ENCODE measurements at places on chromosomes 7 and 10. TPM values are rescaled to one million over a fixed set of nuclear protein-coding genes. Genes with fewer than 3 reads are reported as not detected.

Gene RAPGEF5
- 22.4 TPM for total RNA-seq

DNA sequence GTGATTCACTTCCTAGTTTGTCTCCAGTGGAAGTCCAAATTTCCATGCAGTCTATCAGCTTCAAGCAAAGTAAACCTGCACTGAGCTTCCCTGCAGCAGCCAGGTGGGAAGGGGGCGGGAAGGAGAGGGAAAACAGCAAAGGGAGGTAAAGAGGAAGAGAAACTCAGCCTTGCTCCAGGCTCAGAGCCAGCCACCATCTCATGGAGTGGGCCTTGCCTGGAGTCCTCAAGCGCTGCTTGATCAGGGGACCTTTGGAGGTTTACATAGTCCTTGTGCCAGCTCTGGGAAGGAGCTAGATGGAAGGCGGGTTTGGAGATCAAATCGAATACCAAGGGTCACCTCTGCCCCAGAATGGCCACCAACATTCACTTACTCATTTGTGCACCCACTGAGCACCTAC, 7.4 kb downstream of the CRTAC1 start:
- DNase-seq, result no peak

Gene NRP1
- 138 TPM for total RNA-seq

- DNase-seq, result no peak
Measured at GRCh38 chr7:2873146-2873545, 29.0 kb upstream of the GNA12 start.

- no peak for DNase-seq
Measured at GRCh38 chr7:134255814-134256213, 60.9 kb downstream of the SLC35B4 start.

Gene TRPV5
- not detected for total RNA-seq

- no peak for DNase-seq
Measured at GRCh38 chr10:110457851-110458250, 39.9 kb upstream of the DUSP5 start.

DNA sequence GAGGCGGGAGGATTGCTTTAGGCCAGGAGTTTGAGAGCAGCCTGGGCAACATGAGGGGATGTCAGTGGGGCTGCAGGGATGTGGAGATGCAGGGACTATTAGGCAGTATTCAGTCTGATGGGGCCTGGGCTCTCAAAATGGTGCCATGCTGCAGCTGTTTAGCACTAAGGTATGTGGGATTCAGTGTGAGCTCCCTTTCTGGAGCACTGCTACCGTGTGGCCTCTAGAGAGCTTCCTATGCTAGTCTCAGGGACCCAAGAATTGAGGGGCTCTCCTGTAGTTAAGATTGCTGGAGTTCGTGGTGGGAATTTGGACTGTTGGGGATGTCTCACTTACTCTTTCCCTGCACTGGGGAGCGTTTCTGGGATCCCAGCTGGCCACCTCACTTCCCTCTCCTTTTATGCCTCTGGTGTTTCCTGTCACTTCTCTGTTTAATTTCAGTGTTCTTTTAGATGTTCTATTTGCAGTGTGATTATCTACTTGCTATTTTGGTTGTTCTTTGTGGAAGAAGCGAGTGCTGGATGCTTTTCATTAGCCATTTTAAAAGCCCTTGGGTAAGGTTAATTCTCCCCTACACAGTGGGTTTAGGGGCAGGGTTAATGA, 23.4 kb downstream of the LSMEM1 start:
- no peak for DNase-seq

Gene C10orf67
- total RNA-seq, result 0.35 TPM

- DNase-seq, result no peak
Measured at GRCh38 chr7:157617401-157617800, 280.6 kb downstream of the DNAJB6 start.

GRCh38 chr10:93026072-93026471, 34.5 kb upstream of the CYP26C1 start:
- no peak for DNase-seq

Gene RNF133
- 0.43 TPM for total RNA-seq

GRCh38 chr10:26697163-26697921, at the start of gene PDSS1:
Gene PDSS1, plus strand, starts transcription at chr10:26697701. Its CDS starts 11 bp downstream, at chr10:26697712.
- DNase-seq, result peak; percentile 91

- DNase-seq, result no peak
Measured at GRCh38 chr10:11231285-11231684, 213.6 kb downstream of the CELF2 start.

- no peak for DNase-seq
Measured at GRCh38 chr7:104176332-104176731, 31.5 kb downstream of the ORC5 start.

- DNase-seq, result no peak
Measured at GRCh38 chr10:101485681-101486554, 102.1 kb downstream of the POLL start.

GRCh38 chr10:9868499-9868898, 1149.2 kb upstream of the CELF2 start:
- DNase-seq, result no peak

- no peak for DNase-seq
Measured at GRCh38 chr7:130384841-130385599, 4.7 kb downstream of the CPA1 start.

Gene CRHR2
- 0.57 TPM for total RNA-seq

DNA sequence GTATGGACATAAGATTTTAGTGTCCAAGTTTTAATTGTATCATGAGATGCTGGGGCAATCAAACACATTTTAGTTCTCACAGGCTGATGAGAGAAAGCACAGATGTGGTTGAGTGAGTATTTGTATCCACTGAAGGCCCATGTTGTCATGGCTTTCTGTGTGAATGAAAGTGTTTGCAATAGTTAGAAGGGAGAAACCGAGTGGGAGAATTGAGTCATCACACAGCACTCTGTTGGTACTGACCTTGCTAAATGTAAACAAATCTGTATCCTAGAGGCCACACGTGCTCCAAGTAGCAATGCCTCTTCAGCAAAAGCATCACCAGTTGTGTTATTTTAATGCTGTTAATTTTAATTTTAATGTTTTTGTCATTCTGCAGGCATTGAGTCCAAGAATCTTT, 121.2 kb downstream of the EMX2 start:
- no peak for DNase-seq

DNA sequence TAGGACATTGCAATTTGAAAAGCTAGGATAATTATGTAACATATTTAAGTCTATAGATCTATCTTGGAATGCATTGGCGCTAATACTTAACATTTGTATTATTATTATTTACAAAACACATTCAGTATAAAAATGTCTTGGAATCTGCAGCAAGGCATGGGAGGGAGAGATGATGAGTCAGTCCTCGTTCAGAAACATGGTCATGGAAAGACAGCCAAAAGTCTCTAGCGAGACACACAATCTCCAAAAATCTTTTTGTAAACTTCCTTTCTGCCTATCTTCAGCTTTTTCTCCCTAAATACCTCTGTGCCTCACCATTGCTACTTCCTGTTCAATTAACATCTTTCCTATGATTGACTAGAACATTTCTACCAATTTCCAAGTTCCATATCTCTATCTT, 188.4 kb upstream of the CACNA2D1 start:
- DNase-seq, result no peak

DNA sequence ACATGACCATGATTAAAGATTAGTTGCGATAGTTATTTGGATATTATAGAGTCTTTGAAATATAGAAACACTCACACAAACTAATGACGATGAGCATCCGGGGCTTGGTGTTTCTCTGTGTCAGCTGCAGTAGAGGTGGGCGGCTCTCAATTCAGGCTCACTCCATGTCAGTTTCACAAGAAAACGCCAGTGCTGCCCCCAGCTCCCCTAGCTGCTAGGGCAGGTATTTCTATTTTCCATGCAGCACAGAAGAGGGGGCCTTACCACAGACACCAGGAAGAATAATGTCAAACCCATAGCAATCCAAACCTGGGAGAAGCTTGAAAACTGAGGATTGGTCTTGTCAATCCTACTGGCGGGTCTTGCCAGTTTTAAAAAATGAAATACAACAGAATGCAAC, 197.1 kb downstream of the PHTF2 start:
- no peak for DNase-seq

Gene MPP7
- 13.1 TPM for total RNA-seq

DNA sequence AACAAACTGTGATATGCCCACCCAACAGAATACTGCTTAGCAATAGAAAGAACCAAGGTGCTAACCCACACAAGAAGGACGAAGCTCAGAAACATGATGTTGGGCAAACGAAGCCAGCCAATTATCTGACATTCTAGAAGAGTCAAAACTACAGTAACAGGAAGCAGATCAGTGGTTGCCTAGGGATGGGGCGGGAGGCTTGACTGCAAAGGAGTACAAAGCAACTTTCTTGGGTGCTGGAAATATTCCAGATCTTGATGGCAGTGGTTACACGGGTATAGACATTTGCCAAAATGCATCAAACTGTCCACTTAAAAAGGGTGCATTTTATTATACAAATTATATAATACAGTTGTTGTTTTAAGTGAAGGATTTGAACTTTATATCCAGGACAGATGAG, 41.1 kb upstream of the RET start:
- DNase-seq, result no peak

DNA sequence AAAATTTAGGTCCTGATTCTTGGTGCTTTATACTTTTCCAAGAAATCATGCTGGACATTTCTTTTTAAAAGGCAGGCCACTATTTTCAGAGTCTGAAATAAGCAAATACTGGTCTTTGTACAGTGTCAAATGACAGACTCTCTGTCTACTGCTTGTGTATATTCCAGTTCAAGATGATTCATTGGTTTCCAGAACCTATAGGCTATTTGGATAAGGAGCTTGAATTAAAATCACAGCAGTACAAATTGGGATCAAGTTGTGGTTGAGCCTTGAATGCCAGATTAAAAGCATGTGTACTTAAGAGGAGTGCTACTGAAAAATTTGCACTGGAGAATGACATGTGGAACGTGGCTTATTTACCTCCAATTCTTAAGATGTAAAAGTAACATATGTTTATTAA, 10.7 kb downstream of the KMT2E start:
- no peak for DNase-seq

Gene ADAMTS14
- total RNA-seq, result 0.81 TPM

DNA sequence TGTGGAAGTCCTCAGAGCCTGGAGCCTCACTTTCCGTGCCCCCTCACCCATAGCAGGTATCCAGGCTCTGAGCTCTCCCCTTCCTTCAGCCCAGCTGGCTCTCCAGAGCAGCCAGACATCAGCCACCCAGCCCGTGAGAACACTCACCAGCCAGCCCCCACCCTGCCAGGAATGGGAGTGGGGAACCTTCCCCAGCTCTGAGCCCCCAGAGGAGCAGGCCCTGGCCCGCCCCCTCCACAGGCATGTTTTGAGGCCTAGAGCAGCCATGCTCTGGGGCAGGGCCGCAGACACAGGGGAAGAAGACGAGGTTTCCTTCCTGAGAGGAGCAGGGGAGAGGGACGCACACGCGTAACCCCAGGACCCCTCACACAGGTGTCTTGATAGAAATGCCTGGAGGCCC, 70.0 kb upstream of the COL13A1 start:
- no peak for DNase-seq

- DNase-seq, result peak; percentile 88
Measured at GRCh38 chr7:94620703-94621118, 35.2 kb downstream of the SGCE start.

DNA sequence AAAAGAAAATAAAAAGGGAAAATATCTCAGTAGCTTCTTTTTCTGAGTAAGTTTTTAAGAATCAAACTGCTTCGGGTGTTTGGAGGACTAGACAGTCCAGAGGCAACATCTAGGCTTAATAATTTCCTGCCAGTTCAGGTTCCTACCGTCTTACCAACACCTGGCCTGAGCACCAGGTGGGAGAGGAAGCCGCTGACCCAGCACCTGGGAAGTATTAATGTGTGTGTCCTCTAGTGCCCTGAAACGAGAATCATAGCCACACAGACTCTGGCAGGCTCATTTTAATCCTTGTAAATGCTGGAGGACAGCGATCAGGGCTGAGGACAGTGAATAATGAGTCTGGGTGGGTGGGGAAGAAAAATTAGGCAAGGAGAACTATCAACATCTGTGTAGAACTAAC, 137.4 kb downstream of the ZNF438 start:
- no peak for DNase-seq

Gene ARMH3
- 50.4 TPM for total RNA-seq

- no peak for DNase-seq
Measured at GRCh38 chr10:5271526-5271925, 74.9 kb downstream of the AKR1C4 start.

DNA sequence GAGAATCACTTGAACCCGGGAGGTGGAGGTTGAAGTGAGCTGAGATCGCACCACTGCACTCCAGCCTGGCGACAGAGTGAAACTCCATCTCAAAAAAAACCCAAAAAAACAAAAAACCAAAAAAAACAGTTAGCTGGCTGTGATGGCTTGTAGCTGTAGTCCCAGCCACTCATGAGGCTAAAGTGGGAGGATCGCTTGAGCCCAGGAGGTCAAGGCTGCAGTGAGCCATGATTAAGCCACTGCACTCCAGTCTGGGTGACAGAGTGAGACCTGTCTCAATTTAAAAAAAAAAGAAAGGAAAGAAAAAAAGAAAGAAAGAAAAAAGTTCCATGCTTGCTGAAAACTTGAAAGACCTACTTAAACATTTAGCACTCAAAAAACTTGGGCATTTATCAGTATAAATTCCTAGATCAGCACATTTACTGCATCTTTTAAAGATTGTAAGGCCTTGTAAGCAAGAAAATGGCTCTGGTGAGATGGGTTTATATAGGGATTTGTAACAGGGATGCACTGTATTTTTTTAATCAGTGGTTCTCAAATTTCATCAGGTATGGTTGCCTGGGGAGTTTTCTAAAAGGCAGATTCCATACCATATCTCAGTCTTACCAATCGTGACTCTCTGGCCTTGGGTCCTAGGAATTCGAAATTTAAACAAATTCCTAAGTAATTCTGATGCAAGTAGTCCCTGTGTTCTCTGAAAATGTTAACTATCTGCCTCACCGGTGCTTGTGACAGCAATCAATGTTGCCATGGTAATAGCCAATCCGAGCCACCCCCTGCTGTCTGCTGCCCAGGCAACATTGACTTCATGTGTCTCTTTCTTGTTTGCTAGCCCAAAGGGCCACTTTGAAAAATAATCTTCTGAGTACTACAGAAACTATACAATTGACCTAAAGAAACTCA, 11.5 kb upstream of the NT5C2 start:
- DNase-seq, result no peak

DNA sequence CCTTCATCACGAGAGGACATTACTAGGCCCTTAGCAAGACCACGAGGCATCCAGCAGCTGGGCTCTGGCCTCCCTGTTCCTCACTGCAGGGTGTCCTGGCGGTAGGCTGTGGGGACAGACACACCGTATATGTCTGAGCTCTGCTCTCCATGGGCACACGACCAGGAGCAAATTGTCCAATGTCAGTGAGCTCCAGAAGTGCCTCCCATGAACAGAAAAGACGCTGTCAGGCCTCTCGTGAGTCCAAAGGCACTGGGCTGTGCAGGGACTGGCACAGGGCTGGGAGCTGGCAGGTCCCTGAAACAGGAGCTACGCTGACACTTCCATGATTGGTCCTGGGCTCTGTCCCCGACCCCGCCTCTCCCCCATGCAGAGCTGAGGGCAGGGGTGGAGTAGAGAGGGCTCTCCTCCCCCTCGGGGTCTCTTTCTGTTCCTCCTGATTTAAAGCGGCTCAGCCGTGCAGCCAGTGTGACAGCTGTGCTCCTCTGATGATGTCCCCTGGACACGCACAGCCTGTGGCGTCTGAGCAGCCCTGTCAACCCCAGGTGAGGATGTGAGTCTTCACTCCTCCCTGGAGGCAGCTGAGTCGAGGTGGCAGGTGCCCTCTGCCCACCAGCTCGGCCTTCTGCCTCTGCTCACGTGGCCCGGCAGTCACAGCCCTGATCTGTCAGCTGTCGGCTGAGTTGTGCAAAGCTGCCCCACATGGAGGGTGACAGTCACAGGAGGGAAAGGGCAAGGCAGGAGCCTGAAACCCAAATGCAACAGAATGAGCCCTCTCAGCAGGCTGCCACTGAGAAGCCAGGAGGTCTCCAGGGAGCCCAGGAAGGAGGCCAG, 13.0 kb downstream of the ANTXRL start:
- DNase-seq, result no peak

GRCh38 chr7:24786306-24786705, 29.0 kb upstream of the GSDME start:
- DNase-seq, result no peak

Gene CRYGN
- not detected for total RNA-seq

All from cardiac septum (tissue), 1 donor.